ENCODE measurements at places on chromosomes 16 and 17. TPM values are rescaled to one million over a fixed set of nuclear protein-coding genes. Genes with fewer than 3 reads are reported as not detected.

CASKIN2 gene
- 16.9 TPM for total RNA-seq

MT1H gene
- total RNA-seq = not detected

OTOP2 gene
- not detected for total RNA-seq

GJC1 gene
- 38.4 TPM for total RNA-seq

DNAI2 gene
- total RNA-seq = not detected

NPIPA5 gene
- 1.1 TPM for total RNA-seq

PYY gene
- not detected for total RNA-seq

CHST6 gene
- total RNA-seq = 3.4 TPM

HES7 gene
- 0.64 TPM for total RNA-seq

SCIMP gene
- not detected for total RNA-seq

GFAP gene
- total RNA-seq = 0.22 TPM

CCL16 gene
- total RNA-seq = not detected

MYH8 gene
- not detected for total RNA-seq

SLC52A1 gene
- total RNA-seq = not detected

TEN1 gene
- total RNA-seq = 17.7 TPM

TMEM88 gene
- total RNA-seq = 33.7 TPM

PRSS21 gene
- not detected for total RNA-seq

MPO gene
- not detected for total RNA-seq

KRT39 gene
- total RNA-seq = not detected

CLDN7 gene
- total RNA-seq = 4.6 TPM

ITGAL gene
- total RNA-seq = 0.23 TPM

ZMYND15 gene
- 0.09 TPM for total RNA-seq

FUS gene
- 309 TPM for total RNA-seq

CRYBA1 gene
- not detected for total RNA-seq

HSF5 gene
- total RNA-seq = not detected

NSMCE1 gene
- total RNA-seq = 13.9 TPM

P2RX1 gene
- total RNA-seq = not detected

C16orf89 gene
- total RNA-seq = not detected

CRHR1 gene
- 0.38 TPM for total RNA-seq

CARD14 gene
- total RNA-seq = not detected

NACA2 gene
- total RNA-seq = not detected

C17orf100 gene
- 3.1 TPM for total RNA-seq

SRCIN1 gene
- total RNA-seq = 1.5 TPM

CHST4 gene
- not detected for total RNA-seq

SPATA32 gene
- total RNA-seq = not detected

HYDIN gene
- total RNA-seq = 1.1 TPM

SOST gene
- not detected for total RNA-seq

CIBAR2 gene
- total RNA-seq = not detected

C17orf67 gene
- 2.2 TPM for total RNA-seq

MEOX1 gene
- total RNA-seq = not detected

BCL7C gene
- total RNA-seq = 40.7 TPM

HOXB6 gene
- total RNA-seq = not detected

HOXB5 gene
- not detected for total RNA-seq

CCL11 gene
- not detected for total RNA-seq

GNG13 gene
- not detected for total RNA-seq

MRPL27 gene
- total RNA-seq = 60.3 TPM

DPEP1 gene
- total RNA-seq = 0.22 TPM

RECQL5 gene
- total RNA-seq = 24.6 TPM

HBM gene
- total RNA-seq = not detected

TPSD1 gene
- not detected for total RNA-seq

CACNG5 gene
- not detected for total RNA-seq

PTX4 gene
- not detected for total RNA-seq

RHBDL1 gene
- total RNA-seq = 4.9 TPM

TXNL4B gene
- 12.8 TPM for total RNA-seq

KRTAP2-2 gene
- not detected for total RNA-seq

Measured in astrocyte (in vitro differentiated cells and primary cell).